ENCODE measurements at places on chromosomes 2 and 18. TPM values are rescaled to one million over a fixed set of nuclear protein-coding genes. Genes with fewer than 3 reads are reported as not detected.

GRCh38 chr2:226578373-226578772, 221.2 kb downstream of the IRS1 start:
- H3K27me3 ChIP-seq, result no peaks in the 10 kb centered on the region
- DNase-seq, result no peak
- no peak overlapping the region for H3K27ac ChIP-seq
- H3K4me1 ChIP-seq, result no peaks in the 10 kb centered on the region
- no peak overlapping the region for H3K4me3 ChIP-seq
- no peaks in the 10 kb centered on the region for H3K36me3 ChIP-seq

GRCh38 chr2:122866095-122866494, 1110.6 kb downstream of the TSN start:
- no peaks in the 10 kb centered on the region for H3K27me3 ChIP-seq
- H3K4me1 ChIP-seq, result no peaks in the 10 kb centered on the region
- no peak overlapping the region for H3K4me3 ChIP-seq
- H3K36me3 ChIP-seq, result no peaks in the 10 kb centered on the region

RGPD4 gene
- total RNA-seq, result 0.15 TPM

GRCh38 chr18:73959352-73959751, 188.3 kb downstream of the FBXO15 start:
- H3K27ac ChIP-seq, result no peak overlapping the region
- H3K36me3 ChIP-seq, result no peaks in the 10 kb centered on the region
- no peaks in the 10 kb centered on the region for H3K27me3 ChIP-seq

GRCh38 chr2:205695460-205695991, 13.2 kb downstream of the NRP2 start:
- no peaks in the 10 kb centered on the region for H3K36me3 ChIP-seq
- no peak overlapping the region for H3K4me3 ChIP-seq
- H3K27ac ChIP-seq, result peak overlapping the region; percentile 9
- H3K4me1 ChIP-seq, result peaks cover 13% of the 10 kb centered on the region
- peaks cover 5% of the 10 kb centered on the region for H3K27me3 ChIP-seq

CHAC2 gene
- 1.6 TPM for total RNA-seq

DNA sequence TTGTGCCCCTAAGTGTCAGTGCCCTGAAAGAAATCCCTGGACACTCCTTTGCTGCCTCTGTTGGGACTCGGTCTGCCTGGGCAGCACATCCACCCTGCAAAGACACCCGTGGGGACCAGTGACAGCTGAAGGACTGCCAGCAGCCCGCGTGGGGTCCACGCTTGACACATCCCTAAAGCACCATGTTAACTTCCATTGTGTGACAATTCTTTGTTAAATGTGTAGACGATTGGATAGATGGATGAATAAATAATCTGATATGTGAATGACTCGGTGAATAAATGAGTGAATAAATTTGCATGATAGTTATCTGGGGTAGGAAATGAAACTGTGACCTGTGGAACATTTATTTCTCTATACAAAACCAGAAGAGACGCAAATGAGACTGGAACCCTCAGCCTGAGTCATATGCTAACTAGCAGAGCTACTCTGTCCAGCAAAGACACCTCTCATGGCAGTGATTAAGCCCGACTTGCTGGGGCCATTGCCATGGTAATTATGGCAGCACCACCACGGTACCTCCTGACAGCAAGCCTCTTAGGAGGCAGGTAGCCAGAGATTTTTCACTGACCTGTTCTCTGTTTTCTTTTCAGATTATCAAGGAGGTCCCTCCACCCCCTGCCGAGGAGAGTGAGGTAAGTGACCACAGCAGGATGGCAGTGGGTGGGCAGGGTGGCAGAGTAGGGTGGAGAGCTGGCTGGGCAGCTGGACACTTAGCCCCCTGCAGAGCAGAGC, 156.8 kb downstream of the ANTXR1 start:
- peaks cover 9% of the 10 kb centered on the region for H3K36me3 ChIP-seq
- no peaks in the 10 kb centered on the region for H3K27me3 ChIP-seq
- H3K27ac ChIP-seq, result no peak overlapping the region
- no peak overlapping the region for H3K4me3 ChIP-seq

GRCh38 chr2:235170536-235171521, 219.0 kb downstream of the SH3BP4 start:
- DNase-seq, result peak; percentile 37
- no peaks in the 10 kb centered on the region for H3K36me3 ChIP-seq
- no peaks in the 10 kb centered on the region for H3K4me1 ChIP-seq
- H3K27me3 ChIP-seq, result peaks cover 2% of the 10 kb centered on the region

ARHGEF4 gene
- 15.9 TPM for total RNA-seq

DNA sequence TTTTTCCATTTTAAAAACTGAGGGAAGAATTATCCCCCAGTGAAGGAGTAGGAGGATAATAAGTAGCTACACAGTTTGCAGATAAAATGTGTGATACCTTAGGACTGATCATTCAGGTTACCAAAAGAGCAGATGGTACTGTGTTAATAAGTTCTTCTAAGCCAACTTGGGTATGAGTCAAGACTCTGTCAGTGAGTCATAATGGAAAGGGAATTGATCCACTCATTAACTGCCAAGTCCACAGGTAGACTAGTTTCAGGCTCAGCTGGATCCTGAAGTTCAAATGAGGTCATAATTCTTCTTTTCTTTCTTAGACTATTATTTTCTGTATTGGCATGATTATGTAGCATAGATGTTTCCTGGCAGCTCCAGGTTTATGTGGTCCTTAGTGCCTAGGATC, 142.4 kb upstream of the ALPP start:
- H3K27ac ChIP-seq, result no peak overlapping the region
- H3K4me3 ChIP-seq, result no peak overlapping the region
- H3K36me3 ChIP-seq, result peaks cover 5% of the 10 kb centered on the region
- no peaks in the 10 kb centered on the region for H3K27me3 ChIP-seq
- no peak for DNase-seq

DNA sequence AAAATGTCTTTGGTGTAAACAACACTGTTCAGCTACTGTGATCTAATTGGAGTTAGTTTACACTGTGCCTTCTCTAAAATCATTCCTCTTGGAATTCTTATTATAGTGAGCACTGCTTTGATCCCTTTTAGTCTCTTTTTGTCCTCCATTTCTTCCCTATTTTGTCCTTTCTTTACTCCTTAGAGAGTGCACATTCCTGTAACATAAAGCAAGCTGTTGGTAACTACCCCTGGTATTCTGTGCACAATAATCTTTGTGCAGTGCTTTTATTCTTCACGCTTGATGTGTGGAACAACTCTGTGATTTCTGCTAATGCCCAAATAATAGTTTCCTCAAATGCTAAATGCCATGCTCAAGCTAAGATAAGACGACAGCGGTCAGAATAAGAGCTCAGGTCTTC, 401.5 kb downstream of the DPP10 start:
- no peaks in the 10 kb centered on the region for H3K36me3 ChIP-seq
- DNase-seq, result no peak
- H3K4me3 ChIP-seq, result no peak overlapping the region
- H3K4me1 ChIP-seq, result no peaks in the 10 kb centered on the region
- H3K27me3 ChIP-seq, result no peaks in the 10 kb centered on the region

All from lung (tissue), 17 donors.